ENCODE measurements at places on chromosomes 11 and 22. TPM values are rescaled to one million over a fixed set of nuclear protein-coding genes. Genes with fewer than 3 reads are reported as not detected.

The PAMR1 gene
- 355 TPM for total RNA-seq

The CBLIF gene
- total RNA-seq: not detected

The SCT gene
- not detected for total RNA-seq

The OR52E6 gene
- total RNA-seq: not detected

The HBG2 gene
- not detected for total RNA-seq

The SAA1 gene
- not detected for total RNA-seq

The TMEM151A gene
- total RNA-seq: 0.13 TPM

The XKR3 gene
- total RNA-seq: 0.06 TPM

The GGTLC3 gene
- not detected for total RNA-seq

The CSF2RB gene
- 1.5 TPM for total RNA-seq

All from aortic smooth muscle cell (primary cell).